CD4-positive, alpha-beta T cell treated with Interleukin-1 beta for 1 hour (primary cell): ENCODE measurements at places on chromosomes 6 and 20.

- DNase-seq = no peak
These were observed 42.2 kb downstream of the ADAT2 start for GRCh38 chr6:143408151-143408786.

GRCh38 chr20:45366631-45367030, 3.7 kb downstream of the SYS1 start:
- DNase-seq = no peak

DNA sequence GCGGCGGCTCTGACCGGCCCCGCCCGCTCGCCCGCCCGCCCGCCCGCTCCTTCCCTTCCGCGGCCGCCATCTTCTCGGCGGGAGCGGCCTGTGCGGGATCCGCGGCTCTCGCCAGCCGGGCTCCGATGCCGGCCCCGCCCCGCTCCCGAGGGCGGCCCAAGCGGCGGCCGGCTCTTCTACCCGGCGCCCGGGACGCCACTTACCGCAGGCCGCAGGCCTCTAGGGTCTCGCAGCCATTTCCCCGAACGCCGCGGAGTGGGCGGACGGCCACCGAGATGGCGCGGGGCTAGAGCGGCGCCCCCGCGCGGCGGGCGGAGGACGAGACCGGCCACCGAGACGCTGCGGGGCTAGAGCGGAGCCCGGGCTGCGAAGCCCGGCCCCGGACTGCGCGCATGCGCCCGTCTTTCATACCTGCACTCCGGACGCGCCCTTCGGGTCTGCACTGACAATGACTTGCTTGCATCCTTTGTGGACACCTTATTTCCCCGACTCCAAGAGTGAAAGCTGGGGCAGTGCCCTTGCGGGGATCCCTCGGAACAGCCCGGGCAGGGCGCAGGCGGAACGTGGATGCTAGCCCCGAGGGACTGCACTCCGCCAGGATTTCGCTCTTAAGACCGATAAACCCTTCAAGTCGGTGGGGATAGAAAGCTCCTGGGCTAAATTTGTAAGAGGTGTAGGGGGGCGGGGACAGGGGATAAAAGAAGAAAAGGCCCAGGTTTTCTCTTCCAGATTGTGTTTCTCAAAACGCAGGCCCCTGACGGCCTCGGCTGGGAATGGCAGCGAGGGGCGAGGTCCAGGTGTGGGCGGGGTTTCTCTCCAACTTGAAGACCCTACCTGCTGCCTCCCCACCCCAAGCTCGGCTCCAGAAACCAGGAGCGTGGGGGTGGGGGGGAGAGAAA, at the start of gene DIDO1:
TSS of gene DIDO1 (minus strand) at position 277 of the 899 bp plus-strand sequence.
- DNase-seq = peak; percentile 92

DNA sequence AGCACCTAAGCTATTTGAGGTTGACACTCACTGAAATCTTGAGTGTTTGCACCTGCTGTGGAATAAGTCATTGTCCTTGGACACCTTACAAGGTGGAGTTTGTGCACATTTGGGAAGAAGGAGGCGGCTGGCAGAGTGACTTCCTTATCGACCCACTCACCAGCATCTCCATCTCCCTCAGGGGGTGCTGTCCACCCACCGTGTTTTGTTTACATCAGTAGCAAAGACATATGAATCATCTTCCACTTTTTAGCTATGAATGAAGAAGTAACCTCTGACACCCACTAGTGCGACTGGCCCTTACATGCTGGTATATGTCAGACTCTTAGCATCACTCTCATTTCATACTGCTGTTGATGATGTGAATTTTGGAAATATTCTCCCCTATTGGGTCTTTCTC, 119.5 kb upstream of the SGK1 start:
- DNase-seq = peak; percentile 18

GRCh38 chr20:13251904-13252297, 30.8 kb downstream of the ISM1 start:
- DNase-seq = no peak

DNA sequence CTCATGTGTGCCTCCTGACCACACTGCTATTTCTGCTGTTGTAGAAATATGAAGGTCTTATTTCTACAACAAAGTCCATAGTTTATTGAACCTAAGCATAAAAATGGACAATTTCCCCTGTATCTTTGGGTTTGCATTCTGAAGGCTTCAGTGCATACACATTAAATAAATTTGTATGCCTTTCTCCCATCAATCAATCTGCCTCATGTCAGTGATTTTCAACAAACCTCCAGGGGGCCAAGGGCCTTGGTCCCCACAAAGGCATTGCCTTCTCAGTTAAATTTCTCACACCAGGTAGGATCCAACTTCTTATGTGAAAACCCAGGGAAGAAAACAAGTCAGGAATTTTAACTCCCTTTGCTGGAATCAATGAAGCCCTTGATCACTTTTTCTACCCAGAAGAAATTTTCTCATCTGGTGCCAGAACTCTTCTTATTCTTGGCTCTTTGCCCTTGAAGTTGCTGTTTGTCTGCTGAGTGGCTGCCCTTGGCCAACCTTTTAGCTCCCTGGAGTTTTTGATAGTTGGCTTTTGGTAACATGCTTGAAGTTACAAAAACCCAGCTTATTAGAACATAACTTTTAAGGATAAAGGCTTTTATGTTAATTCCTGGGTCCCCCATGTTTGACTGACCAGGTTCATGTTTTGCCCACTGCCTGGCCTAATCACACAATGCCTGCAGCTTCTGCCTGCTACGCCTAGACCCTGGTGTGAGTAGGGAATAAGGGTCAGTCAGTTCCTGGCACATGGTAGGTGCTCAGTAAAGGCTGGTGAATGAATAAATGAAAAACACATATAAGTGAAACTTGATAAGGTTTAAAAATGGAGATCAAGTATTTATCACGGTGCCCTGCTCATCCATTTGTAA, 37.0 kb downstream of the SHLD1 start:
- no peak for DNase-seq

- DNase-seq = no peak
These were observed 26.4 kb downstream of the RPP40 start for GRCh38 chr6:4977468-4977867.

GRCh38 chr6:47716207-47716606, 17.8 kb downstream of the ADGRF4 start:
- DNase-seq = no peak

- no peak for DNase-seq
These were observed 150.4 kb upstream of the CCN2 start for GRCh38 chr6:132101535-132101934.

GRCh38 chr6:4208158-4208557, 72.8 kb upstream of the ECI2 start:
- DNase-seq = no peak

GRCh38 chr6:6654599-6655575, 66.4 kb downstream of the LY86 start:
- no peak for DNase-seq

GRCh38 chr6:7546896-7547295, 5.4 kb downstream of the DSP start:
- no peak for DNase-seq

GRCh38 chr20:20843982-20844381, 131.5 kb upstream of the RALGAPA2 start:
- no peak for DNase-seq

- DNase-seq = no peak
These were observed 53.0 kb downstream of the SASH1 start for GRCh38 chr6:148395583-148396101.

GRCh38 chr6:160386869-160387530, 38.8 kb downstream of the SLC22A3 start:
- no peak for DNase-seq

DNA sequence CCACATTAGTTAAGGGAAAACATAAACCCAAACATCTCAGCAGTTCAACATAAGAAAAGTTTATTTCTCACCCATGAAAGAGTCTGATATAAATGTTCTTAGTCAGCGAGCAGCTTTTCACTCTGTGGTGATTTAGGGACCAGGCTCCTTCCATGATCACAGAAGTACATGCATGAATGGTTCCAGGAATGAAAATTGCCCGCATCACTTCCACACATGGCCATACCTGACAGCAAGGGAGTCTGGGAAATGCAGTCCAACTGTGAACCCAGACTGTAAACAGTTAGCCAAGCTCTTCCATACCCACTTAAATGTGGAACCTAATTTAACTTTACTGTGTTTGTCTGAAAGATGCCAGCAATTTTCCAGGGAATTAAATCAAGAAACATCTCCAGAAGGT, 353.9 kb downstream of the HACE1 start:
- DNase-seq = no peak

GRCh38 chr6:19153270-19153980, 683.7 kb upstream of the ID4 start:
- DNase-seq = no peak

DNA sequence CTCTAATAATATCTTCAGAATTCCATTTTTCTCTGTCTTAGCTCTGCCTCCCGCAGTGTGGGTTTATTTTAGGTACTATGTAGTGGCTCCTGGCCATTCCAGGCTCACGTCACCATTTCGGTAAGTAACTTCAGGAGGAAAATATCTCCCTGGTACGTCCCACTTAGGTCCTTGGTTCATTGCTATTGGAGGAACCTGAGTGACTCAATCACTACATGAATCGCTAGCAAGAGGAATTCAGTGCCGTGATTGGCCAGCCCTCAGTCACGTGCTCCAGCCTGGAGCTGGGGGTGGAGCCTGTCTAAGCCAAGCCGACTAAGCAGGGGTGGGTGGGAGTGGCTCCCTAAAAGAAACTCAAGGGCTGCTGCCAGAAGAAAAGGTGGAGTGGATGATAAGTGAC, 67.3 kb upstream of the E2F3 start:
- no peak for DNase-seq

DNA sequence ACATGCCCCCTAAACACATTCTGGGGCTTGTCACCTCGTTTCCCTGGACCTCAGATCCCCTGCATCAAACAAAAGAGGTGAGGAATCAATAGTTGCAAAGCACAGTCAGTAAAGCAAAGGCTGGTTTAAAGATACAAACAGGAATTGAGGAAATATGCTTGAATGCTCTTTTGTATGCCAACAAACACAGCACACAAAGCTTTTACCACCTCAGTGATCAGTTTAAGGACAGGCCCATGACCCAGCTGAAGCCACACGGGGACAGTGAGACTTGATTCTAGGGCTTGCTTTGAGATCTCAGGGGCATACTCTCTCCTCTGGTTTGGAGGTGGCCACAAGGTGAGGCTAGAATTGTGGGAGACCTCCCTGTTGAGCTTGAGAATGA, 182.9 kb upstream of the CST7 start:
- no peak for DNase-seq

DNA sequence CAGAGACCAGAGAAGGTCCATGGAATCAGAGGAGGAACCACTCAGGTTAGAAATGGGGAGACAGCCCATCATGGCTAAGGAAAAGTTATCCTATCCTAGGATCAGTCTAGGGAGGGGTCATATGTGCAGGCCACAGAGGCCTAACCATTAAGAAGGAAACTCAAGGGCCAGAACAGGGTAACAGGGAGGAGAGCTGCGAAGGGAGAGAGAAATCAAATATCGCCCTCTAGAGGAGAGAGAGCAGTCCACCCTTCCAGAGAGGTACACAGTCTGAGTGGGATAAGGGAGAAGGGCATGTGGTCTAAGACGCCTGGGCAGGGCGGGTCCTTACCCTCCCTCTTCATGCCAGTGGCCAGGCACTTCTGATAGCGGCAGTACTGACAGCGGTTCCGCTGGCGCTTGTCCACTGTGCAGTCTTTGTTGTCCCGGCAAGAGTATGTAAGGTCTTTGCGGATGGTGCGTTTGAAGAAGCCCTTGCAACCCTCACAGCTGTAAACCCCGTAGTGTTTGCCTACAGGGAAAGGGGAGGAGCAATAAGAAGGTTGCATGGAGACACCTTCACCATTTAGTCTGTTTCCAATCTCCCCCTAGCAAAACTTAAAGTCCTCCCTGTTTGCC, 2.9 kb downstream of the RXRB start:
- peak; percentile 61 for DNase-seq

DNA sequence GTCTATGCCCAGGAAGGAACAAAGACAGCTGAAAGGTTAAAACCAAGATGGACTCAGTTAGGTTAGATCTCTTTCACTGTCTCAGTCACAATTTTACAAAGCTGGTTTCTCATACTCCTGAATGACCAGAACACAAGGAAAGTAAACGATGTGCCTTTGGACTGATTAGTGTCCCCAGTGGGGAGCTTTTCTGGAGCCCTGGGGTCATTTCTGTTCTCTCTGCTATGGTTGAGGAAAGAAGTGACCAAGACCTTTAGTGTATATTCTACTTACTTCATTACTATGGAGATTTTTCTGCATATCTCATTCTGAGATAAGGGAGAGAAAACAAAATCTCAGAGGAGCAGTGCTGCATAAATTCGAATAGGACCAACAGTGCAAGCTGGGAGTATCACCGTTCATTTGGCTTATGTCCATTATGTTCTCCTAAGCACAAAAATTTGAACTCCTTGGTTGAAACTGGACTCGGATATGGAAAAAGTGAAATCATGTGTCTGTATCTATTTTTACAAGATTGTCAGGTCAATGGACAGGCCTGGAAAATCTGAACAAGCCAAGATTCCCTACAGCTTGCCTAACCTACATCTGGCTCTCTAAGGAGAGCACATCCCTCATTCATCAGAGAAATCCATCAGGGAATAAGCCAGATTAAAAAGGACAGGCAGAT, 34.4 kb upstream of the ENPP1 start:
- DNase-seq = no peak

DNA sequence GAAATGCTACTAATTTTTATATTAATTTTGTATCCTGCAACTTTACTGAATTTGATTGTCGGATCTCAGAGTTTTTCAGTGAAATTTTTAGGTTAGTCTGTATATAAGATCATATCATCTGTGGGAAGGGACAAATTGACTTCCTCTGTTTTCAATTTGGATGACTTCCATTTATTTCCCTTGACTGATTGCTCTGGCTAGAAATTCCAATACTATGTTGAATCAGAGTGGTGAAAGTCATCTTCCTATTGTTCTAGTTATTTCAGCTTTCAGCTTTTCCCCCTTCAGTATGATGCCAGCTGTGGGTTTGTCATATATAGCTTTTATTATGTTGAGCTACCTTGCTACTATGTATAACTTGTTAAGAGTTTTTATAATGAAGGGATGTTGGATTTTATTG, 771.2 kb downstream of the KIF16B start:
- DNase-seq = no peak

DNA sequence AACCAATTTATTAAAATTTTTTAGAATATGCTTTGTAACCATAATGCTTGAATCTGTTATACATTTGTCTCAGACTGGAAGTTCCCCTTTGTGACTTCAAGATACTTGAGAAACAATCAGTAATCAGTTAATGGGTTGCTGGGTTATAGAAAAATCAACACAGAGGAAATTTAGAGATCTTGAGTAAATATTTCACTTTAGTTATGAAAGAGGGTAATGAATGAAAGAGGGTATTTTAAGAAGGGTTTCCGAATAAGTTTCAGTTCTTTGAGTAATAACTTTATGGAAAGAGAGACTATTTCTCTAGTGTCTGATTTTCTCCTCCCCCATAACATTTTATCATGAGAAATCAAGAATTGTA, 21.4 kb downstream of the ZFAND3 start:
- no peak for DNase-seq

DNA sequence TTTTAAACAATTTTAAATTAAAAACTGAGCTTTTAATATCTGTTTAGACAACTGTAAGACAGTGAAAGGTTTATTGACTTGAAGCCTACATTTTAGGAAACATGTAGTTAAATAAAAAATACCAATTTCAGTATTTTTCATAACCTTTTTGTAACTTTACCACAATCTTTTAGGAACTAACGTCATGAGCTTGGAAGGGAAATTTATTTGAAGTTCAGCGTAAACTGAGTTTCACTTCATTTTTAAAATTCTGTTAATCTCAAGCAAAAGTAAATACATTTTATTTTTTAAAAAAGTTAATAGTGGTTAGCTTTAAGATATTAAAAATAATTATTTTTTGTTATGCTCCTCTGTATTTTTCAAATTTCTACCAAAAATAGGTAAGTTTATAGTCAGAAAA, 5.5 kb downstream of the CST7 start:
- DNase-seq = no peak

- no peak for DNase-seq
These were observed 22.6 kb downstream of the PSMB9 start for GRCh38 chr6:32876603-32877002.

- DNase-seq = no peak
These were observed 58.1 kb downstream of the C6orf58 start for GRCh38 chr6:127635091-127635490.
